ENCODE measurements at places on chromosomes 4 and X. TPM values are rescaled to one million over a fixed set of nuclear protein-coding genes. Genes with fewer than 3 reads are reported as not detected.

GRCh38 chr4:13694256-13694655 is 66.7 kb upstream of the BOD1L1 start:
- DNase-seq, result no peak

DNA sequence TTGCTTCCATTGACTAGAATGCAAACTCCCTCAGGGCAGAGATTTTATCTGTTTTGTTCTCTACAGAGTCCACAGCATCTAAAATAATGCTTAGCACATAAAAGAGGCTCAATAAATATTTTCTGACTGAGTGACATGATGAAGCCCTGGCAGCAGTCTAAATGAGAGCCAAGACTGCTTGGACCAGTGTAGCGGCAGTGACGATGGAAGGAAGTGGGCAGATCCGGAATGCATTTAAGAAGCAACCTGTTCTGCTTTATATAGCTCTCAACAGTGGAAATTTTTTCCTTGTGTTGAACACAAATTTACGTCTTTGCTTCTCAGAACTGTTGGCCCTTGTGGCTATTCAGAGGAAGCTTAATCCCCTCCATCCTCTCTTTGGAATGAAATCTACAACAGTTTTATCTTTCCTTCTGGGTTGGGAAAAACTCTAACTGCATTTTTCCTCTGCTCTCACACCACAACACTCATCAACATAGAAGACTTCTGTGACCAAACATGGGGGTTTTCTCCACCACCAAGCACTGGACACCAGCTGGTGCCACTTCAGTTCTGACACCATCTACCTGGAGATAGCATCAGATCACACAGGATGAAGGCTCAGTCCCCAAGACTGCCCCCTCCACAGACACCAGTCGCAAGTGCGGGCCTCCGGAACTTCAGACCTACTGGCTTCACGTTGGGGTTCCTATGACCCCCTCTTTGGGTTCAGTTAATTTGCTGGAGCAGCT is 7.0 kb upstream of the BEND4 start:
- no peak for DNase-seq

DNA sequence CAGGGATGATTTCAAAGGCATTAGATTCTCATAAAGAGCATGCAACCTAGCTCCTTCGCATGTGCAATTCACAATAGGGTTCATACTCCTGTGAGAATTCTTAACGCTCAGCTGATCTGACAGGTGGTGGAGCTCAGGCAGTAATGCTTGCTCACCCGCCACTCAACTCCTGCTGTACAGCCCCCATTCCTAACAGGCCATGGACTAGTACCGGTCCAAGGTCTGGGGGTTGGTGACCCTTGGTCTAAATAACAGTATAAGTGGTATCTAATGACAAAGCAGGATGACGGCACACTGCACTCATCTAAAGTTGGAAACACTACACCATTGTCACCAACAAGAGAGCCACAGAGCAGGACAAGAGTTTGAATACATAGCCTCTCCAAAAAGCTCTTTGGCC is 28.5 kb downstream of the ADGRA3 start:
- DNase-seq, result no peak

DNA sequence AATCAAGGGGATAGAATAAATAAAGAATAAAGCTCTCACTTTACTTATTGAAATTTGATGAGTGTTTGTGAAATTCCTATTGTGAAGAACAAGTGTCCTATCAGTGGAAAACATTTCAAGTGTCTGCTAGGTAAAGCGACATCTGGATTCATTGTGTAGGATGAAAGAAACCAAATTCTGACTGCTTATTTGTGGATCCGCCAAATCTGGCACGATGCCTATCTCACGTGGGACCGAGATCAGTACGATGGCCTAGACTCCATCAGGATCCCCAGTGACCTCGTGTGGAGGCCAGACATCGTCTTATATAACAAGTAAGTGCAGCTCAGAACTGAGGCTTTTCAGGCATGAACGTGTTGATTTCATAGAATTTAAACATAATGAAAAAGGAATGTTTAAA is 1.9 kb downstream of the CHRNA9 start:
- DNase-seq, result no peak

- no peak for DNase-seq
Measured at GRCh38 chr4:155974996-155975395, 21.3 kb upstream of the CTSO start.

- no peak for DNase-seq
Measured at GRCh38 chr4:69689599-69689998, 36.6 kb upstream of the UGT2A1 start.

GRCh38 chr4:119232286-119232685 is 19.8 kb downstream of the USP53 start:
- DNase-seq, result no peak

DNA sequence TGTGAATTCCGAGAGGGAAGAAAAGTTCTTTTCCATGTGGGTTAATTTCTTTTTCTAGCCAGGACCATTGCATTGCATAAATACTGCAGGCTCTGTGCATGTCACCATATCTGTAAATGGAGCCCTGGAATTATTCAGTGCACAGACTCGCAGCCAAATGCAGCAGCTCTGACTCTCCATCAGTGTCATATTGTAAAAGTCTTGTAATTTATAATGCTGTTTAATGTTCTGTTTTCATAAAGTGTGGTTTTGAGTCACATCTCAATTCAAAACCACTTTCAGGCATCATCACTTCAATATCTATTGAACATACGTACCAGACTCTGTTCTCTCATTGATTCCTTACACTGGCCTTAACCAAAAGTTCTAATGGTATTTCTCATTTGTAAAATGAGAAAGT is 193.9 kb upstream of the RPL34 start:
- no peak for DNase-seq

DNA sequence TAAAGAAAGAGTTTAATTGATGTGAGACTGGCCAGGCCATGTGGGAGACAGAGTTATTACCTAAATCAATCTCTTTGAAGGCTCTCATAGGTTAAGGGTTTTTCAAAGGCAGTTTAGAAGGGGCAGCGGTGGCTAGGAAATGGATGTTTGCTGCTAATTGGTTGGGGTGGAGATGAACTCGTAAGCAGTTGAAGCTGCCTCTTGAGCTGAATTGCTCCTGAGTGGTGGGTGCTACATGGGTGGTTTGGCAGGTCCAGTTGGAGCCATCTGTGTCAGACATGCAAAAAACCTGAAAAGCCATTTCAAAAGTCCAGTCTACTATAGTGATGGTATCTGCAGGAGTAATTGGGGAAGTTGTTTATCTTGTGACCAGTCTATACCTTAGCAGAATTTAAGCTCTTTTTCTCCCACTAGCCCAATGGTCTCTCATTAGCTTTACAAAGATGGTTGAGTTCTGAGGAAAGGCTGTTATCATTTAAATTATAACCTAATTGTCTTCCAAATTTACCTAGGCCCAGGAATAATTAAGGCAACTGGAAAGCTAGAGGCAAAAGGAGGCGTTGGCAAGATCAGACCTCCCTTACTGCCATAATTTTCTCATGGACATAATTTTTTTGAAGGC is 762.4 kb upstream of the FRG1 start:
- DNase-seq, result no peak

RS1 gene
- not detected for total RNA-seq

GRCh38 chr4:89259301-89260028 is 48.1 kb downstream of the GPRIN3 start:
- DNase-seq, result no peak

DNA sequence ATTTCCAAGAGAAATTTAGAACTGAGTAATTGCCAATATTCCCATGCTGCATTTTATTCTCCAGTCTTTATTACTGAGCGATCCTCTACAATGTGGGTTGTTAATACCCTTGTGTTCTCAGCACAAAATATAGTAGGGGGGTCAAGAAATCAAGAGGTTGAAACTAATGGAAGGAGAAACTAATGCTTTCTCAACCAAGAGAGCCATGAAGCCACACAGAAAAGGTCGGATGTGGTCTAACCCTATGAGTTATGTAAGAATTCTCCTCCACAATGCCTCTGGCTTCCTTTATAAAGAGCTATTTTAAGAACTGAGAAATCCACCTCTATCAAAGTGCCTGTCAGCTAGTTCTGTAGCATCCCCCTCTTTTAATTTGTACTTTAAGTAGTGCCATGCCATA is 268.5 kb downstream of the CHIC1 start:
- no peak for DNase-seq

RBM46 gene
- not detected for total RNA-seq

- DNase-seq, result no peak
Measured at GRCh38 chrX:16466640-16467432, 183.1 kb upstream of the S100G start.

TRPC5OS gene
- total RNA-seq, result not detected

GRCh38 chrX:124018023-124018422 is 56.5 kb downstream of the STAG2 start:
- no peak for DNase-seq

- no peak for DNase-seq
Measured at GRCh38 chr4:11428231-11428898, at the start of gene HS3ST1. Gene HS3ST1 (minus strand): TSS chr4:11428894. CDS start chr4:11400005, 28,889 bp downstream.

LAMTOR3 gene
- 28.8 TPM for total RNA-seq

- DNase-seq, result no peak
Measured at GRCh38 chr4:22625311-22625710, 67.4 kb upstream of the GBA3 start.

TMPRSS11A gene
- not detected for total RNA-seq

EPHA5 gene
- total RNA-seq, result not detected

DNA sequence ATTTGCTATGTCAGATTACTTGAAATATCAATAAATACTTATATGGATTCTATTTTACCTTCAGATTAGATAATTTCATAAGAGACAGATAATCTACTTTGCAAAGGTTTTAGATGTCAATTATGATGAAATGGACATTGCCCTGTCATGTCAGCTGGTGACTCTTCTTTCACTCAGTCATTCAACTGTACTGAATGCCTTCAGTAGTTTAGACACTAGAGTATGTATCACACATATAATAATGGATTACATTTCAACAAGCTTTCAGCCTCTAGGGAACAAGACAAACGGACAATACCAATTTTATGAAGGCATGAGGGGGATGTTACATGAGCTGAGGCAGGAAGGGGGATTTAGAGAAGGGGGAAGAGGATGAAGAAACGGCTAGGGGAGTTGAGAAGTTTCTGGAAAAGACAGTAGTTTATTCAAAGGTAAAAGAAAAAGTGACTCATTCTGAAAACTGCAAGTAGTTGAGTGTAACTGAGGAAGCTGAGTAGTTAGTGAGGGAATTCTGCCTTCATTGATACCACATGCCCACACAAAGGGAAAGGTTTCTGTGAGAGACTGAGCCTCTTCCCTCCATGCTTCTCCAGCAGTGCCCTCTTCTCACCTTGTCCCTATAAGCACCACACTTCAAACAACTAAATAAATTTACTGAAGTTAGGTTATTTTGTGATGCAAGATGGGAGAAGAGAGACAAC is 25.7 kb downstream of the SLC9B2 start:
- no peak for DNase-seq

HPRT1 gene
- total RNA-seq, result 103 TPM

DNA sequence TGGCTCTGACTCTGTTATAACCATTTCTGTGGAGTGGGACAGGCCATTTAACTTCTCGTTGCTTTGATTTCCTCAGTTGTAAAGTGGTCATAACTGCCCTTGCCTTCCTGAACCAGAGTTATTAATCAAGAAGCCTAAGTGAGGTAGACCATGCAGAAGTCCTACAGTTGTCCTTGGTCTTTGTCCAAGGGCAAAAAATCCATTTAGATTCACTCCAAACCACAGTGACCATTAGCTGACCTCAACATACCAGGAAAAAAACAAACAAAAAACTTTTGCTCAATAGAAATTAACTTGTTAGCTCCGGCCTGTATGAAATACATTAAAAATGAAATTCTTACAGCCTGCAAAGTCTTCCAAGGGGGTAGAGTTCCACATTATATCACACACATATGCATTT is 52.7 kb downstream of the TBC1D9 start:
- DNase-seq, result no peak

SMIM31 gene
- not detected for total RNA-seq

TLR2 gene
- 1.6 TPM for total RNA-seq

- no peak for DNase-seq
Measured at GRCh38 chr4:108191269-108191914, 22.7 kb upstream of the LEF1 start.

DNA sequence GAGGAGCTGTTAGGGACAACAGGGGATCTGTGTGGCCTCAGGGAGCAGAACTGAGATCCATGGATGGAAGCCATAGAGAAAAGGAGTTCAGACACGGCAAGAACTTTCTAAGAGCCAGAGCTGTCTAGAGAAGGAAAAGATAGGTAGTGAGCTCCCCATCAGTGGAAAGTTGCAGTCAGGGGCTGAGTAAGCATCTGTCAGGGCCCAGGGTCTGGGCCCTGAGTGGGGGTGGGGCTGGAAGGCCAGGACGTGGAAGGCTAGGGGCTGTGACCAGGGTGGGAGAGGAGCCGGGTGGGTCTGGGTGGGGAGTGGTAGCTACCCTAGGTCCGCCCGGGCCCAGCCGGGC is 324 bp upstream of the MSN start:
- DNase-seq, result no peak

GRCh38 chrX:77436271-77436670 is 10.9 kb upstream of the FGF16 start:
- no peak for DNase-seq

- no peak for DNase-seq
Measured at GRCh38 chr4:38866973-38867477, 581 bp upstream of the FAM114A1 start.

DNA sequence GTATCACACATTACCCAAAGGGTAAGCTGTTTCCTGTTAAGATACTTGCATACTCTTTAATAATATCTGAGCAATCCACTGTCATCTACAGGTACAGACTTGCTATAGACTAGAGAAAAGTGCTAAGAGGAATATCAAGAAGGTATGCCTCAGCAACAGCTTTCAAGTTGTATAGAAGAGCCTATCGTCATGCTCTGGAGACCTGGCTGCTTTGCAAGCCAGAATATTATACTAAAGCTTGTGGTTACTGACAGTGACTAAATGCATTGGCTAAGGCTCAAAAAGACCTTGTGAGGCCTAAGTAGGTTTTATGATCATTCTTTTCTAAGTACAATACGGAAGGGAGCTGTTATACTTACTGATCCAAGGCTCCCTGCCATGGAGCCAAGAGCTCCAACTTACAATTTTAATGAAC is 11.3 kb downstream of the LAMP2 start:
- no peak for DNase-seq

- DNase-seq, result no peak
Measured at GRCh38 chrX:140920416-140920815, 82.0 kb upstream of the SPANXB1 start.

DNA sequence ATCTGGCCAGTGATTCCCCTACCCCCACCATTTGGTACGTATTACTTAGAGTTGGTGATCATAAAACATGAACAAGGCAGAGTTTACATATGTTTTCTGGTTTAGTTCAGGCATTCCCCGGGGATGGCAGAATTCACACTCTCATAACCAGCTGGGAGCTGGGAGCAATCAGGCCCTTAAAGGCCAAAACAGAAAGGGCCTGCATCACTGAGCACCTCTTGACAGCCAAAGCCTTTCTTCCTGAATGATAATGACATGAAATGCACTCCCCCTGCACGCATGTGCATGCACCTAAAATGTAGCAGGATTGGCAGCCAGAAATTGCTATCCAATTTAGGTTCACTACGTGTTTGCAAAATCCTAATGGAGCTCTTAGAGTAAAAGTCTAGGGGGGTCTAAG is 235.4 kb downstream of the GPC3 start:
- DNase-seq, result no peak

DNA sequence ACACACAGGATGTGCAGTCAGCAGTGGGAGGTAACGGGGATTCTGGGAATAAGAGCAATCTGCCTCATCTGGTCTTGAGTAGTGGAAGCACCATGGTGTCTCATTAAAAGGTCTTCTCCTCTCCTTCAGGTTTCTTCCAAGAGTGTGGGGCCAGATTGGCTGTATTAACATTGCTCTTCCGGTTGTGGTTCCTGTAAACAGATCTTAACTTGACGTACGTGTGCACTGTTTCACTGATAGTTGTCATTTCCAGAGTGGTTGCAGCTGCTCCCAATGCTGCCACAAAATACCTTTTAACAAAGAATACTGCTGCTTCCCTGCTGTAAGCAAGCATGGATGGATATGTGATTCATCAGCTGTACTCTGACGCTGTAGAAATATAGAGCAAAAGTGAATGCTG is 1443.4 kb upstream of the TENM3 start:
- no peak for DNase-seq

PNCK gene
- total RNA-seq, result 0.58 TPM

All from activated CD8-positive, alpha-beta T cell treated with anti-CD3 and anti-CD28 coated beads, Interleukin-2, amount 10 ng/mL, durations not matched to agents 7 days and 5 days (primary cell).